ENCODE measurements at places on chromosomes 5 and 9.

- no peak for DNase-seq
Observed at GRCh38 chr5:163535290-163535689, 29.9 kb downstream of the MAT2B start.

- DNase-seq: no peak
Observed at GRCh38 chr5:142779163-142779840, 9.1 kb downstream of the ARHGAP26 start.

DNA sequence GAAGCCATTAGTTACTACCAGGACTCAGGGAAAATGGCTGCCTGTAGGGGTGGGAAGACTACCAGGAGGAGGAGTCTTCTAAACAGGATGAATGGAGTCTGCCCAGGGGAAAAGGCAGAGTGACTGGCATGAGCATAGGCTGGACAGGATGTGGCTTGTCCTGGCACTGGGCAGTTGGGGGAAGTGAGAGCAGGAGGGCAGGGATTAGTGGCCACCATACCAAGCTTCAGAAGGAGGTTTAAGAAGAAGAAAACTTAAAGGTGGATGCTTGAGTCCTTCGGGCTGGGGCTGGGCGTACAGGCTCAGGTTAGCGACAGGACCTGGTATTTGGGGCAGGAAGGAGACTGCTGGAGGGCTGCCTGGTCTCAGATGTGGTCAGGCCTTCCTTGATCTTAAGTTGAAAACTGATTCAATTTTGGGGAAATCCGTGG is 5.0 kb upstream of the NSD1 start:
- no peak for DNase-seq

GRCh38 chr5:92907938-92908606 is 672.9 kb downstream of the NR2F1-AS1 start:
- no peak for DNase-seq

DNA sequence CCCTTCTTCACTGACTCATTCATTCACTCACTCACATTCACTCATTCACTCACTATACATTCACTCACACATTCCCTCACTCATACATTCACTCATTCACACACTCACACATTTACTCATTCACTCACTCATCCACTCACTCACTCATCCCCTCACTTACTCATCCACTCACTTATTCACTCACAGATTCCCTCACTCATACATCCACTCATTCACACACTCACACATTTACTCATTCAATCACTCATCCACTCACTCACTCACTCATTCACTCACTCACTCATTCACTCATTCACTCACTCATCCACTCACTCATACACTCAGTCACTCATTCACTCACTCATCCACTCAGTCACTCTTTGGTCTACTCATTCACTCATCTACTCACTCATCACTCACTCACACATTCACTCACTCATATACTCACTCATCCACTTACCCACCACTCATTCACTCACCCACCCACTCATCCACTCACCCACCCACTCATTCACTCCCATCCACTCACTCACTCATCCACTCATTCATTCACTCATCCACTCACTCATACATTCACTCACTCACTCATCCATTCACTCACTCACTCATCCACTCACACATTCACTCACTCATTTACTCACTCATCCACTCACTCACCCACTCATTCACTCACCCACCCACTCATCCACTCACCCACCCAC is 27.2 kb downstream of the WNK2 start:
- no peak for DNase-seq

DNA sequence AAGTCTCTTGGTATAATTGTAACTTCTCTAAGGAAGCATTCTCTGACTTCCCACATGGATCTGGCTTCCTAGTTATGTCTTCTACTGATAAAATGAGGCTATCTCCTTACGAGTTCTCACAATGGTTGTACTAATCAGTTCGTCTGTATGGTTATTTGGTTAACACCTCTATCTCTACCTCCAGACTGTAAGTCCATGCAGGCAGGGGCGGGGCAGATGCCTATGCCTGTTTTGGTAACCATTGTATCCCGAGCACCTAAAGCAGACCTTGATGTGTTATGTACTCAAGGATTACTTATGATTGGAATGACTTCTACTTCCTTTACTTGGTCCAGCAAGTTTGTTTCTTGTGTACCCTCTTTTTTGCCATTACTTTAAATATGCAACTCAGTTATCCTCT is 125.0 kb upstream of the PITX1 start:
- no peak for DNase-seq

- DNase-seq: no peak
Observed at GRCh38 chr5:170635706-170636105, 131.9 kb downstream of the KCNIP1 start.

GRCh38 chr5:73856997-73857396 is 231.0 kb downstream of the ARHGEF28 start:
- DNase-seq: no peak

- DNase-seq: no peak
Observed at GRCh38 chr9:87340391-87340790, 157.3 kb upstream of the DAPK1 start.

GRCh38 chr5:53357439-53357838 is 123.0 kb upstream of the FST start:
- DNase-seq: no peak

DNA sequence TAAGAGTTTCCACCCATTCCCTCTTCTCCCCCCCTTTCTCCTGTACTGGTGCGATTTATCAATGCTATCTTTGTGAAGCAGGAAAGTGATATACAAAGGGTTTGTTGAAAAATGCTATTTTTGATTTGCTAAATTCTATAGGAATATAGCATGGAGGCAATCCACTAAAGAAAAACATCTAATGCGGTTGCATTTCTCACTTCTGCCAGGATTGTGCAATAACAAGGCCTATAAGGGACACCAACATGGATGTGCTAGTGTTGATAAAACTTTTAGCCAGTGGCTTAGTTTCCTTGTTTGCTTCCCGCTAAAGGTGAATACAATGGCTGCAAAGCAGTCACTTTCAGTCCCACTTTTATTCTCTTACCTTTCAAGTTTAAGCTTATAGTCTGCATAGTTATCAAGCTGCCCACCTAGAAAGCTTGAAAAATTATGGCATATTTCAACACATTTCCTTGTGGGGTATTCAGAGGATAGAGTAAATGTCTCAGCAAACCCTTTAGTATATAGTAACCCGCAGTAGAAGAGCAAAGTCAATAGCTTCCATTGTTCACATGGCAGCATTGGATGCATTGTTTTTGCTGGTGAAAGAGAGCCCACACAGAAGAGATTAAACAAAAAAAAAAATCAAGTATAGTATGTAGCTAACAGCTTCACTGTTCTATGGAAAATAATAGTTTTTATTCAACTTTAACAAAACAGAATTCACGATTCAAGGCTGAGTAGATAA is 674.6 kb upstream of the SEMA6A start:
- DNase-seq: no peak

DNA sequence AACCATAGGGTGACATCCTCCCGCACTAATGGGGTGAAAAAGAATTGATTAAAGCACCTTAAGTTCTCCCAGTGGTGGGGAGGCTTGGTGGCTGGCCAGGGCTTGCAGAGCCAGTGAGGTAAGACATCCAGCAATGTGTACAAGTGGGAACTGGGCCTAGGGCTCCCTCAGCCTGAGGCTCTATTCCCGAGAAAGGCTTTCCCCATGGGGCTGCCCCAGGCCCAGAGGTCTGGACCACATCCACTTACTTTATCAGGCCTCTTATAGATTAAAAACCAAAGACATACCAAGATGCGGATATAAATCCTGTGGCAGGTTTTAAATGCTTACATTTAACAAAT is 35.3 kb downstream of the C5orf15 start:
- DNase-seq: no peak

GRCh38 chr5:174316326-174316725 is 270.8 kb downstream of the NSG2 start:
- DNase-seq: no peak

GRCh38 chr9:131676431-131676972 is 63.4 kb downstream of the RAPGEF1 start:
- no peak for DNase-seq

DNA sequence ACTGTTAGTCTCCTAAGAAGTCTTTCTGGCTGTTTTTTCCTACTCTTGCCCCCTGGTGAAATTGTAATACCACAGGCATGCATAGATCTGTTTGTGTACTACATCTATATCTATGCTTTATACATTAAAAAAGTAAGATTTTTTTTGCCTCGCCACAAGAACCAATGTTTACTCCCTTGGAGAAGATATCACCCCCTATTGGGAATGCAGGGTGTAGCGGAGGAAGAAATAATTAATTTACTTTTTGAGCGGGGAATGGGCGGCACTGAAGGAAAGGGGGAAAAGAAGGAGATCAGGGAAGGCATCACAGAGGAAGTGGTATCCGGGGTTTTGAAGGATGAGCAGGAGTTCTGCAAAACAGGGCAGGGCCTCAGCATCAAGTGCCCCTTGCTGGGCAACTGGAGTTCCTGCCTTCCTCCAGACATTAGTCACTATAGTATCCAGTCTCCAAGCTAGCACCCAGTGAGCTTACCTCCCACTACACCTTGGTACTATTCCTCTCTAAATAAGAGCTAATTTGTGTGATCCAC is 134.9 kb downstream of the GABBR2 start:
- DNase-seq: no peak

- no peak for DNase-seq
Observed at GRCh38 chr9:27714388-27714787, 141.1 kb upstream of the C9orf72 start.

DNA sequence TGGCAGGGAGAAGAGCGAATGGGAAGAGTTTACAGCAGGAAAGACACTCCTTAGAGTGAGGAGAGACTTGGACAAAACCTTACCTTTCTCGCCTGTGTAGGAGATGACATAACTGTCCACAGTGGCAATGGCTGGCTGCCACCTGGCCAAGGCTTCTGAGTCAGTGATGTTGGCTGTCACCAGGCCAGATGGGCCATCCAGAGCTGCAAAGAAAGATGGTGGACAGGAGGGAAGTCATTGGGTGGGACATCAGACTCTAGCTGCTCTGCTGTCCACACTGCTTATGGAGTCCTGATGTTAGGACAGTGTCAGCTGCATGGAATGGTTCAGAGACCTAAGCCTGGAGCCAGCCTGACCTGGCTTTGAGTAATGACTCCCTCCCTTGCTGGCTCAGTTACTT is 79.8 kb downstream of the TNC start:
- no peak for DNase-seq

- no peak for DNase-seq
Observed at GRCh38 chr9:115034801-115035200, 83.2 kb downstream of the TNC start.

DNA sequence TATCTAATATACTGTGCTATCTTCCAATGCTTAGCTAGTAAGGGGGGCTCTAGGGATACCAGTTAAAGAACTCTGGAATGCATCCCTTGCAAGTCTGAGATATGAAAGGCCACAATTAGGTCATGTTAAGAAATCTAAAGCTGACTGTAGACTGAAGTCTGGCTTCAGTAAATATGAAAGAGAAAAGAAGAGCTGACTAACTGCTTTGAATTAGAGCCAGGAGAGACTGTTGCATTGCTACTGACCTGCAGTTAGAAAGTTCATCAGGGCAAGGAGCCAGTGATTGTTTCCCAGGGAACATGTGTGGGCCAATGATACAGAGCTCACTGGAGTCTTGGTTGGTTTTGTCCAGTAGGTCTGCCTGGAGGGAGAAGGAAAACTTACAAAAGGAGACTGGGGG is 472.1 kb upstream of the TNC start:
- no peak for DNase-seq

DNA sequence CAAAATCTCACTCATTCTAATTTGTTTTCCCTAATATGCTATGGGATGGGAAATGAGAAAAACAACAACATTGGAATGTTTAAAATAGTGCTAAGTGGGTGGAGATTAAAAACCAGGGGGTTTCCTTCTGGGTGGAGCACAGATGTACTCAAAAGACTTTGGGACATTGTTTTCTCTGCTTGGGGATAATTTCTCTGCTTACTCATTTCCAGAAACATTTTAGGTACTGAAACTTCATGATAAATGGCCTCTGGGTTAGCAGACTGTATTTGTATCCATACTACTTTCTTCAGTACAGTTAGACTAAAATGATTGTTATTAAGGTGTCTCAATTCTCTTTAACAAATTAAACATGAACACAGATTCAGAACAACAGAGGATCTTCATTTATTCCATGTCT is 17.4 kb downstream of the ELOVL7 start:
- DNase-seq: no peak

- DNase-seq: no peak
Observed at GRCh38 chr5:102937894-102938293, 182.0 kb downstream of the GIN1 start.

DNA sequence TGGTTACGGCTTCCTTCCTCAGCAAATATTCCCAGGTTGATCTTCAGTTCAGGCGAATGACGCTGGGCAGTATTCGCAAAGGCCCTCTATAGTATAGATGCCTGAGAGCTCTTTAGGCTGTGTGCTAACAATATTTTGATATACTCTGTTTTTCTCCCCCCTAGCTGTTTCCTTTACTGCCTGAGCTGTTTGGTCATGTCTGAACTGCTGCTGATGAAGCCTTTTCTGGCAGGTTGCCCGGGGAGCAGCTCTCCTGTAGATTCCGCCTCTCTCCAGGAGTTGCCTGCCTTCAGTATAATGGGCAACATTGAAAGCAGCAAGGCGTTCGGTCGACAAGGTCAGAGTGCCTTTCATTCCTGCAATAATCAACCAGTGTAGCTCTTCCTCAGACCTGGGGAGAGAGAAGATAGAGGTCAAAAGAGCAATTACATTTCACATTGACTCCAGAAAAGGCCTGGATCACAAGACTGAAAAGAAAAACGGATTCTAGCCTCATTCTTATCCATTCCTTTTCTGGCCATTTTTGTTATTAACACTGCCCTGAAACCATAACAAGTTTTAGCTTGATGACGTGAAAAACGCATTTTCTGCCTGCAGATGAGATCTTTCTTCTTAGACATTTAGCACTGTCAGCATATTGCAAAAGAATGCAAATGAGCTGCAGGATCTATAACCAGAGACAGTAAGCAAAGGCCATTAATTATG is 60.1 kb upstream of the ZNF608 start:
- DNase-seq: no peak

- DNase-seq: no peak
Observed at GRCh38 chr5:102794047-102794446, 38.9 kb downstream of the PAM start.

- no peak for DNase-seq
Observed at GRCh38 chr5:137015540-137016116, 483.5 kb downstream of the SPOCK1 start.

- DNase-seq: no peak
Observed at GRCh38 chr9:71690063-71690688, 78.1 kb downstream of the CEMIP2 start.

DNA sequence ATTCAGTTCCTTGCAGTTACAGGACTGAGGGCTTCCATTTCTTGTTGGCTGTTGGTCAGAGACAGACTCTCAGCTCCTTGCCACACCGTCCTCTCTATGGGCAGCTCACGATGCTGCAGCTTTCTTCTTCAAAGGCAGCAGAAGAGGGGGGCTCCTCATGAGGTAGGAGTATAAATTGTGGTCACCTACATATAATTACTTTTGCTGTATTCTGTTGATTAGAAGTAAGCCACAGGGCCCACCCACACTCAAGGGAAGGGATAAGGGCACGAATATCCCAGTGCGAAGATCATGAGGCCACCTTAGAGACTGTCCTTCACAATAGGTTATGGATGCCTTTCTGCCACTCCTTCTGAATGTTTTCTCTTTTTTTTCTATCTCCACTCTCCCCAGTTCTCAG is 43.7 kb upstream of the OSMR start:
- DNase-seq: no peak
